B cell (primary cell): ENCODE measurements at places on chromosomes 16 and 17. TPM values are rescaled to one million over a fixed set of nuclear protein-coding genes. Genes with fewer than 3 reads are reported as not detected.
A peak's percentile ranks its signal among the peaks of the same experiment; 100 is the strongest.

HS3ST6 gene
- not detected in 2 replicates for total RNA-seq

TANGO6 gene
- total RNA-seq = 42.8 and 47.1 TPM in 2 replicates

FOXF1 gene
- total RNA-seq = not detected in 2 replicates

ATP2C2 gene
- not detected in 2 replicates for total RNA-seq

WIPI1 gene
- 11.0 and 14.7 TPM in 2 replicates for total RNA-seq

GRCh38 chr16:74468807-74469525, 47.7 kb upstream of the CLEC18B start:
- no peak for DNase-seq

DNA sequence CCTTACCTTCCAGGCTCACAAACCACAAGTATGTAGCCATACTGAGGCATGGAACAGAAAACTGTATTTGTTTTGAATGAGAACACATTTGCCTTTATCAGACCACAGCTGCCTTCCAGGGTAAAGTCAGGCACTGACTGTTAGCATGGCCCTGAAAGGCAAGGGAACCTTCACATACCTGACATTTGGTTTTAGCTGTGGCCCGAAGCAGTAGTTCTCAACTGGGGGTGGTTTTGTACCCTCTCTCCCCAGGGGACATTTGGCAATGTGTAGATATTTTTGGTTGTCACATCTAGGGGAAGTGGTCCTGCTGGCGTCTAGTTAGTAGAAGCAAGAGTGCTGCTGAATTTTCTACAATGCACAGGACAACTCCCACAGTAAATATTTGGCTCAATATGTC, 9.2 kb downstream of the HERPUD1 start:
- DNase-seq = peak; percentile 44

DNA sequence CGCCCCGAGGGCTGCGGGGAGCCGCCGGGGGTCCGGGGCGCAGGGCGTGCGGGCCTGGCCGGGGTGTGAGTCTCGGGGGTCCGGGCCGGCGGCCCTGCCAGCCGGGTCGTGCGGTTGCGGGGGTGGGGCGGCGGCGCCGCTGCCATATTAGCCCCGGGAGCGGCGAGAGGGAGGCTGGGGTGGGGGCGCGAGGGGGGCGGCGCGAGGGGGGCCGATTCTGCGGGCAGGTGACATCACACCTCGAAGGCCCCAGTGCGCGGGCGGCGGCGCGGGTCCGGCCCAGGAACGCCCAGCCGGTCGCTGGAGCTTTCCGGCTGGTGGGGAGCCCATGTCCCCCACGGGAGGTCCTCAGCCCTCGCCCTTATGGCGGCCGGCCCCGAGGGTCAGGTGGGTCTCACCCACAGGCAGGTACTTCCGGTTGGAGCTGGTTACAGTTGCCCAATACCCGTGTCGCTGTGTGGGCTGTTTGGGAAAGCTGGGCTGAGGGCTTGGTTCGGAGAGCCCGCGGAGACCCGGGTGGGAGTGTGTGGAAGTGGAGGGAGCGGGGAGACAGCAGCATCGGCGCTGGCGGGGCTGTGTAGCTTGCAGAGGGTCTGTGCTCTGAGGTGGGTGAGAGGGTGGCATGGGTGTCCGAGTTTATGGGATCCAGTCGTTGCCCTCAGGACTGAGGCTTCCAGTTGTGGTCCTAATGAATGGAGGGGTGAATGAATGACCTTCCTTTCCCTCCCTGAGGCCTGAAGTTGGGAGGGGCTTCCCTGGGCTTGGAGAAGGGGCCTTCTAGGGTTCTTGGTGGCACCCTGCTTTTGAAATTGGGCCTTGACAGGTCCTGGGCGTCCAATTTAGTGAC, 804 bp downstream of the ATP6V0C start:
- peak; percentile 62 for DNase-seq

DNA sequence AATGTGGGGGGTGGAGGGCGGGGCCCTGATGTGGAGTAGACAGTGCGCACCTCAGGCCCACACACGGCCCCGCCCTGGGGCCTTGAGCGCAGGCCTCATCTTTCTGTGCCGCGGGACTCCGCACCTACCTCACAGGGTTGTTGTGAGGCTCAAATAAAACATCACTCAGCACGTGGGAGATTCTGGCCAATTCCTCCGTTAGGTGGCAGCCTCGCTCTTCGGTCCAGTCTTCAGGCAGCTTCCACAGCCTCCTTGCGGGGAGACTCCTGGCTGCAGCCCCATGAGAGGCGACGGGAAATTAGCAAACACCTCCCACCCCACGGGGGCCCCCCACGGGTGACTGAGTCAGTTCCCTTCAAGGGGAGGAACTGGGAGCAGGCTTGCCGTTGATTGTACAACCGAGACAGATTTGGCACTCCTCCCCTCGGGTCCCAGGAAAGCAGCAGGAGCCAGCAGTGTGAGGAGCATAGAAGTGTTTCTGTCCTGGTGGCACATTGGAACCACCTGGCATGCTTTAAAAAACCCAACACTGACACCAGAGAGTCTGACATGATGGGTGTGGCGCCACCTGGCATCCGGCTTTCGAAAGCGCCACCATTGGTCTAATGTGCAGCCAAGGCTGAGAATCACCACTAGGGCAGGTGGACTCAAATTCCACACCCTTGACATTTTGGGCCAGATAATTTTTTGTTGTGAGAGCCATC, 7.6 kb downstream of the MRM1 start:
- DNase-seq = peak; percentile 33

GRCh38 chr16:66189951-66190350, 176.5 kb upstream of the CDH5 start:
- no peak for DNase-seq

DNA sequence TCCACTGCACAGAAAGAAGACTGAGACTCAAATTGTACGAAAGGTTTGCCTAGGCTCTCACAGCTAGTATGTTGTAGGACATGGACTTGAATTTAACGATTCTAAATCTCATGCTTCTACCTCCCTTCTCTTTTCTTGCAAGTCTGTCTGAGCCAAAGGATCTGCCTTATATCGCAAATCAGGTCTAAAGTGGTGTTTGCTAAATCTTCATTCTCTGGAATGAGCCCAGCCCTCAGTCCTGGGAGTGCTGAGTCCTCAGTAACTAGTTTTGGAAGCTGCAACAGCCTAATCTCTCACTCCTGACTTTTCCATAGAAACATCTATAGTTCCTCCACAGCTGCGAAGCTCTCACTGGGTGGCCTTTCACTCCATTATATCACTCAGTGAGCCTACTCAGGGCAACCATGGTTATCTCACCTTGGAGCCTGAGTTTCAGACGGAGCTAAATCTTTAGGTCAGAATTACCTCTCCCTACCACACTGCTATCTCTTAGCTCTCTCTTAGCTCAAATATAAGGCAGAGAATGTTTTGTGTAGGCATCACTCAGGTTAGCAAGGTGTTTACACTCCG, 575.5 kb upstream of the C16orf82 start:
- DNase-seq = no peak

GRCh38 chr17:58176200-58176599, 9.4 kb downstream of the OR4D2 start:
- DNase-seq = no peak

DNA sequence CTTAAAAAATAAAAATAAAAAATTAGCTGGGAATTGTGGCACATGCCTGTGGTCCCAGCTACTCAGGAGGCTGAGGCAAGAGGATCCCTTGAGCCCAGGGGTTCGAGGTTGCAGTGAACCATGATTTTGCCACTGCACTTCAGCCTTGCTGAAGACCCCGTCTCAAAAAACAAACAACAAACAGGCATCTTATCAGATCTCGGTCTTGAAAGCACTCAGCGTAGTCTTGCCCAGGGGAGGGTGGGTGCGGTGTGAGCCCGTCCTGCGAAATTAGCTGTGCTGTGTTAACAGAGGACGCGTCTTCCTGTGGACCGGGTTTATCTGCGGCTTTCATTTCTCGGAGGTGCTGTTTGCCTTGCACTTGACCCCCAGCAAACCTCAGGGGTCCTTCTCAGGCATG, 5.4 kb downstream of the GAA start:
- no peak for DNase-seq

DNA sequence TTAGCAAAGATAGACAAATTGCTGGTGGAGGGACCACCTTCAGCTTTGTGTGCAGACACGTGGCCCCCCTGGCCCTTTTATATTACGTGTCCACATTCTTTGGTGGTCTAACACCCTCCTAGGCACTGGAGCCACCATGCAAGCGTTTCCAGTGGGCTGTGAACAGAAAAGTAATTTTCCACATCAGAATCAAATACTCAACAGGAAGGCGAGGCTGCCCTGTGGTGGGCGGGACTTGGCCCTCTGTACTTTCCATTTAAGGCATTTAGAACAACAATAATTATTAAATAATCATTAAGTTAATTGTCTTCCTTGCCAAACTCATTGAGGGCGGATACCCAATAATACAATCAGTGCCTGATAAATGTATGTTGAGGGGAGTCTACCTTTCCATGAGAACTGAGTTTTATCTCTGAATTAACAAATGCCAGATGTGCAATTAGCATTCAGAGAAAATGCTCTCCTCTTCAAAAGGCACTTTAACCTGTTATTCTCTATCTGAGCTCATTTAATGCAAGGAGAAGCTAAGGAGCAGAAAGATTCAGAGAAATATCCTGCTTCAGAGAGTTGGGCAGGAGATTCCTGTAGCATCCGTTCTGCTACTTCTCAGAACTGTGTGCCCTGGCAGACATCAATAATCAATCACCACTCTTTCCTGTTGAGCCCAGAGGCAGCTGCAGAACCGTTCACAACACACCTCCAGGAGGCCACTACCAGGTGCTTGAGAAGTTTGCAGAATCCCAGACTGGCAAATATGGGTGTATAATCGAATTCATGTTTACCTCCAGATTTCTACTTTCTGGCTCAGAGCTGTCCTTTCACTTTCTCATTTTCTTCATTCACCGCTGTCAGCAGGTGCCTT, 109.4 kb downstream of the CMIP start:
- DNase-seq = no peak

GRCh38 chr17:33914125-33914524, 341.0 kb upstream of the CCL2 start:
- DNase-seq = no peak

- no peak for DNase-seq
Observed at GRCh38 chr16:68860978-68861892, 17.9 kb downstream of the TANGO6 start.

GRCh38 chr17:73141411-73141810, 23.4 kb upstream of the SSTR2 start:
- no peak for DNase-seq

- peak; percentile 95 for DNase-seq
Observed at GRCh38 chr17:50148226-50149090, 2.0 kb downstream of the PPP1R9B start.

DNA sequence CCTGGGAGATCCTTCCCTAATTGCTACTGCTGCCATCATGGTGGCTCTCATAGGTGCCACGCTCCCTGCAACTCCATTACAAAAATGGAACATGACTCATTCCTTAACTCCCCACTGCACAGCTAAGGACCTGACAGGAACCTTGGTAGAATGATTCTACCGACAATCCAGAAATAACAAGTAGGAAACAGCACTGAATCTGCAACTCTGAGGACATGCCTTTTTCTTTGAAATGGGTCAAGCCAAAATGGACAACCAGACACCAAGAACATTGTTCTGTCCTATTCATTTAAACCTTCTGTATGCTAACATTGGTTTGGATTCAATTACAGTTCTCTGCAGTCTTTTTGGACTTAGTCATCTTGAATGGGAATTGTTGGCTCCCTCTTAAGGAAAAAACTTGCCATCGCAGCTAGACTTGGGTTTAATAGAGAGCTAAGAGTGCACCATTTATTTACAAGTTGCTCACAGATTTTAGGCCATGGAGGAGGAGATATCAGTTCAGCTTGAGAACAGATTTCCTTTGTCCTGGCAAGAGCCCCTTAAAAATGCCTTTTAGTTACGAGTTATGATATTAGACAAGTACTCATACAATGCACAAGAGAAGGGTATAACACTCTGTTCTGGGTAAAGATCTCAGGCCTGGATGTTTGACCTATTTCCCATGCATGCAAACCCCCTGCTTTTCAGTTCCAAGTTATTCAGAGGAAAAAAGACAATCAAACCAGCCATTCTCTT, 20.9 kb upstream of the NSRP1 start:
- peak; percentile 40 for DNase-seq

DNA sequence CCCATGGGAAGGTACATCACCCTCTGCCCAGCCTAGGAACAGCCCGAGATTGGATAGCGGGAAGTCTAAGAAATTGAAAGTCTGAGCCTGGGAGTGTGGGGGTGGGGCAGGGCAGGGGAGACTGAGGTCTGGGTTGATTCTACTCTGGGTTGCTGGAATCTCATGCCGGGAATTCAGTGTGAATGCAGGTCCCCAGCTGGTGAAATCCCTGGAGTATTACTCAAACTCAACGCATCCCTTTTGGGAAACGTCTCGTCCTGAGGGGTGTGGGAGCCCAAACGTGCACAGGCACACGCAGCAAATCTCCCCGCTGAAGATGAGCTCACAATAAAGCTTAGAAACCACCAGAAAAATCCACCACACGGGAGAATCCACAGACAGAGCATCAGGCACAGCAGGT, 55.4 kb downstream of the SOCS1 start:
- no peak for DNase-seq

DNA sequence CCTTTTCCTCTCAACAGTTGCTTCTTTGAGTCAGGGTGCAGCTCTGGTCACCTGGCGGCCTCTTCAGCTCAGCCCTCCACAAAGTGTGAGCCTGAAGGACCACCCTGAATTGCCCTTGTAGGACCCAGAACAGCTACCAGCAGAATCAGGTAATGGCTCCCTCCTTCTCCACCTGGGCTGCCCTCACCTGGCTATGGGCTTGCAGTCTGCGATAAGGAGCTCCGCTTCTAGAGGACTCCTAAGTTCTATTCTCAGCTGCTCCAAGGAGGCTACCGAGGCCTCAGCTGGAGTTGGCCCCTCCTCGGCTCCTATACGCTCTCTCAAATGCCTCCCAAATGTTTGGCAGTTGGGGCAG, 13.4 kb downstream of the SMIM5 start:
- DNase-seq = no peak

GRCh38 chr17:17888371-17888770, 51.6 kb upstream of the SREBF1 start:
- no peak for DNase-seq

DNA sequence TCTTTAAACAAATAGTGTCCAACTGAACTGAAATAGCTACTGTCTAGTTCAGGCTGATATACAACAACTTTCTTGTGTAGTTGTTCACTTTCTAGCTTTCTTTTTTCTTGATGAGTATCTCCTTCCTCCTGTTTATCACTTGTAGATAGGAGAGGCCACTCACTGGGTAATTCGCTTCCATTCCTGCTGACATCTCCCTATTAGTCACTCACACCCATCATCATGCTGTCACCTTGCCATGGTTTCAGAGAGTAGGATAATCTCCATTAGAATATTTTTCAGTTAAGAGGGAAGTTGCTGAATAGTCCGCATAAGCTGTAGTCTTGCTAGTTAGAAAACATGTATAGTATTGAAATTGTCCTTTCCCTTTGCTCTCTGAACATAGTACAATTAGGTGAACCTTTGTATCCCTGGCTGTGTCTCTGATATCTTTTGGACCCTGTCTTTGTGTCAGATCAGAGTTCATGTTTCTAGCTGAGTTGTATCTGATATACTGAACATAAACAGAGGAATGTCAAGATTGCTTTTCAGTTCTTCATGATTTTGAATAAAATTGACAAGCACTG, 64.4 kb upstream of the RASL10B start:
- no peak for DNase-seq
